ENCODE measurements at places on chromosomes 6 and 20.

GRCh38 chr20:41125530-41126457 is 11.5 kb upstream of the PLCG1 start:
- no peak for DNase-seq

DNA sequence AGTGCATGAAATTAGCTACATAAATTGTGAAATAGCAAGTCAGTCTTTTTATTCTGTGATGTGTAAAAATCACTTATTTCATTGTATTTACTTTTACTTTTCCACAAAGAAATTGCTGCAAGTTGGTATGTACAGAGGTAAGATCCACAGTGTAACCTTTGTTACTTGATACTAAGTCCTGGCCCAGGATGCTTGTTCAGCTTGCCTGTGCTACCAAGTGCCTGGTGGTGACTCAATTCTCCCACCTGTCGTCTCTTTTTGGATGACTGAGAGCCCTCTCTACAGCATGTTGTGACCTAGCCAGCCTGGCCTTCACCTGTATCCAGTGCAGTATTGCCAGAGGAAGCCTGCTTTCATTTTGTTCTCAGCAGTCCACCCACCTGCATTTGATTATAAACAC is 54.9 kb downstream of the ANKRD6 start:
- DNase-seq: no peak

- DNase-seq: no peak
Observed at GRCh38 chr6:24922170-24922569, 13.6 kb downstream of the RIPOR2 start.

GRCh38 chr6:47308198-47308517 is 1.5 kb downstream of the TNFRSF21 start:
- DNase-seq: no peak

- DNase-seq: no peak
Observed at GRCh38 chr20:54353292-54353691, 122.1 kb upstream of the DOK5 start.

- DNase-seq: no peak
Observed at GRCh38 chr20:31972471-31973021, 4.6 kb downstream of the XKR7 start.

DNA sequence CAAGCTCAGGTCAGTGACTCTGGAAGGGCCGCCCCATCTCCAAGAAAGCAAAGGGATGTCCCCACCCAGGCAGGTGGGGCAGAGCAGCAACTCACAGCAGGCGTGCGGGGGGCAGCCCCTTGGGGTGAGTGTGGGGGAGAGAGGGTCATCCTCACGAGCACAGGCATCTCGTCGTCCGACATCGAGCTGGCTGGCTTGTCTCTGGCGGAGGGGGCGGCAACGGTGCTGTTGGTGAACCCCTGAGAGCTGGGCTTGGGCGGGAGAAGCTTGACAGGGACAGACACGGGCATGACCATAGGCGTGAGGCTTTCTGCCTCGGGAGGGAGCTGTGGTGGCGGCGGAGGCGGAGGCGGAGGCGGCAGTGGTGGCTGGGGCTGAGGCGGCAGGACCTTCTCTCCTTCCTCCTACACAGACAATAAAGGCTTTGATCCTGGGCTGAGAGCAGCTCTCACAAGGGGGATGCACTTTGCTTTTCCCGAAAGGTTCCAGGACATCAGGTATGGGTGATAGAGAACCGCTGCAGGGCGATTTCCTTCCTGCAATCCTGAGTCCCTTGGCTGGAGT is 45.6 kb upstream of the MRPS10 start:
- no peak for DNase-seq

DNA sequence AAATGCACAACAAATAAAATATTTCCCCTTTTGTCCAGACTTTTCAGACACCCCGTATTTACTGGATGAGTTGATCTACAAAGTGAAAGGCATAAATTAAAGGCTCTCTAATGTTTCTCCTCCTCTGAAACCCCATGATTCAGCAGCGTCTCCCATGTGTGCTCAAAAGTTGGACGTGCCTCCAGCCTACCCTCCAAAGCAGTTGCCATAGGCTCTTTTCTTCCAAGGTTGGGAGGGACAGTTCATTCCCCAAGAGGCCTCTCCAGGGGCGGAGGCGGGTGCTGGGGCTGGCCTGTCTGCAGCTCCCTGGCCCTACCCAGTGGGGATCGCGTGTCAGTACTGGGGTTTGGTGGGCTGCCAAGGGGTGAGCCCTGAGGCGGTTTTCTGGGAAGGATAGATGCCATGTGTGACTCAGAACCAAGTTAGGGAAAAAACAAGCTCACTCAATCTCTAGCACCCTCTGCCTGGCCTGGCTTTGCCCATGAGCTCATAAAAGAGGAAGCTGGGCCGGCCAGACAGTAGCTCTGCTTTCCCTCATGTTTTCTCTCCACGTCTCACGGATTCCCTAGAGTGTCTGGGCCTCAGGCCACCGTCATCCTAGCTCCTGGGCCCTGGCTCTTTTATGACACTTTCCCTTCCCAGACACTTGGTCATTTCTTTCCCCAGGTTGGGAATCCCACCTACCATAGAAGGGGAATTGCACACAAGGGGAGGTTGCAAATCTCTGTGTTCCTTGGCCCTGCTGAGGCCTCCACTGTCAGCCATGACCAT is 8.0 kb upstream of the IER3 start:
- no peak for DNase-seq

- no peak for DNase-seq
Observed at GRCh38 chr20:2524709-2525506, 11.5 kb upstream of the TMC2 start.

DNA sequence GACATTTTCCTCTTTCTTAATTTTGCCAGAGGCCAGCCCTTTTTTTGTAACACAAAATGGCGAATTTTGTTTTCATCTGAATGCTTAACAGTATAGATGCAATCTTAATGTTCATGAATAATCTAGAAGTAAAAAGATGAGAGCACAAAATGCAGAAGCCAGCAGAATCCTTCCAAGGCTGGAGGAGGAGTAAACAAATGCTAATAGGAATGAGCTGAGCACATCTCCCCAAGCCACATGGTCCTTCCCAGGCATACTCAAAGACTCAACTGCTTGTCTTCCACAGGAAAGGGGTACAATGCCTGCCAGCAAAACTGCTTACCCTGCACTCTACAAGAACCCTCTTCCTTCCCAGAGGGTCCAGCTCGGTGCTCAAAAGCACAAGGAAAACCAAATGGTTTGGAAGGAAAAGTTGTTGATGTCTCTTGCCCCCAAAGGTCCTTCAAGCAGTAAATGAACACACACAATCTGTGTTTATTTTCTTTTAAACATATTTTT is 155.1 kb downstream of the MOXD1 start:
- no peak for DNase-seq

GRCh38 chr20:21312813-21313474 is 9.8 kb downstream of the XRN2 start:
- DNase-seq: no peak

DNA sequence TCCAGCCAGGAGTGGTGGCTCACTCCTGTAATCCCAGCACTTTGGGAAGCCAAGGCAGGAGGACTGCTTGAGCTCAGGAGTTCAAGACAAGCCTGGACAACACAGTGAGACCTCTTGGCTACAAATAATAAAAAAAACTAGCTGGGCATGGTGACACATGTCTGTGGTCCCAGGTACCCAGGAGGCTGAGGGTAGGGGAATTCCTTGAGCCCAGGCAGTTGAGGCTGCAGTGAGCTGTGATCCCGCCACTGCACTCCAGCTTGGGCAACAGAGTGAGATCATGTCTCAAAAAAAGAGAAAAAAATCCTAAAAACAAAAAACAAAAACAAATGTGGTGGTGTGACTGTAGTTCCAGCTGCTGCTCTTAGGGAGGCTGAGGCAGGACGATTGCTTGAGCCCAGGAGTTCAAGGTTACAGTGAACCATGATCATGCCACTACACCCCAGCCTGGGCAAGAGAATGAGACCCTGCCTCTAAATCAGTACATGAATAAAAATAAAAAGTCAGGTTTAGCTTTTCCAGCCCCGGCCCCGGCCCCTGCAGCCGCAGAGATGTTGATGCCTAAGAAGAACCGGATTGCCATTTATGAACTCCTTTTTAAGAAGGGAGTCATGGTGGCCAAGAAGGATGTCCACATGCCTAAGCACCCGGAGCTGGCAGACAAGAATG is 13.5 kb upstream of the SNRPC start:
- no peak for DNase-seq

DNA sequence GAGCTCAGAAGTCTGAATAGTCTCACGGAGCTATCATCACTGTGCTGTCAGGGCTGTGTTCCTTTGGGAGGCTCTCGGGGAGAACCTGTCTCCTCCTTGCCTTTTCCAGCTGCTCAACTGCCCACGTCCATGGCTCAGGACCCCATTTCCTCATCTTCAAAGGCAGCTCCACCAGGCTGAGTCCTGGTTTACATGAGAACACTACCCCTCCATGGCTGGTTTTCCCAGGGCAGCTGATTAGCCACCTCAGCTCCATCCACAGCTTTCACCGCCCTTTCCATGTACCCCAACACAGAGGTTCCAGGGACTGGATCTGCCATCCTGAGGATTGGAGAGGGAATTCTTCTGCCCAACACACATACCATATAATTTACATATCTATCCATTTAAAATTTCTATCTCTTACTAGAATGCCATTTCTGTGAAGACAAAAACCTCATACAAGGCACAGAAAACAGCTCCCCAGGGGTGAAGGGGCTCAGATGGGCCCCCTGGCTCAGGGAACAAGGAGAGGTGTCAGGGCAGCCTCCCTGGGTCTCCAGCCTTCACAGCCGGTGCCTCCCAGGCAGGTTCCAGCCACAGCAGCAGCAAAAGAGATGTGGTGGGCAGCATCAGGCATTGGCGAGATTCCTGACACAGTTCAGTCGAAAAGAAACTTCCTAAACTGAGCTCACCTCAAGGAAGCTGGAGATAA is 2.2 kb upstream of the RAET1E start:
- no peak for DNase-seq

DNA sequence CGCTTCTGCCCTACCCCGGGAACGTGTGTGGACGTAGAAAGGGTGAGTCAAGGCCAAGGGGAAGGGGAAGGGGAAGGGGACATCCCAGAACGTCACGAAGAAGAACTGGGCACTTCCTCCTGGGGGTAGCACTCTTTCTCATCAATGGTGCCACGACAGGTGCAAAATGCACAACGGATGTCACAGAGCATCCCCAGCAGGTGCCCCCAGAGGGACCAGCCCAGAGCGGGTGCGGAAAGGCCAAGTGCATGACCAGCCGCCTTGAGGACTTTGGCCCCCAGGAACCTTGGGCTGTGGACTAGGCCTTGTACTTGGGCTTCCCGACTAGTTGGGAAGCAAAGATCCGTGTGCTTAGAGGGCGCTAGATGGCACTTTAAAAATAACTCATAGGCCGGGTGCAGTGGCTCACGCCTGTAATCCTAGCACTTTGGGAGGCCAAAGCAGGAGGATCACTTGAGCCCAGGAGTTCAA is 12.1 kb upstream of the SRC start:
- no peak for DNase-seq

DNA sequence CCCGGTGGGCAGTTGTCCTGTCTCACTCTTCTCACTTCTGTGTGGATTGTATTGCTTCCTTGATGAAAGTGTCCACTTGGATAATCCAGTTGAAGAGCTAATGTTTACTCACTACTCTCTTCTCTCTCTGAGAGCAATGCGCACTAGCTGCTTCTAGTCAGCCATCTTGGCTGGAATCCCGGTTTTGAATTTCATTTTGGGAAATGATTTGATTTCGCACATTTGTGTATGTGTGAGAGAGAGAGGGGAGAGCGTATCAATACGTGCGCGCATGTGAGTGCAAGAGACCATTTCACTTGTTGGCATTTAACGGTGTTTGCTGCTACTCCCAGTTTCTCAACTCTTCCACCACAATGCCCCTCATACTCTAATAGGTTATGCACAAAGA is 67.8 kb downstream of the KLHL32 start:
- no peak for DNase-seq

- no peak for DNase-seq
Observed at GRCh38 chr6:168711049-168711640, 270.2 kb downstream of the SMOC2 start.

DNA sequence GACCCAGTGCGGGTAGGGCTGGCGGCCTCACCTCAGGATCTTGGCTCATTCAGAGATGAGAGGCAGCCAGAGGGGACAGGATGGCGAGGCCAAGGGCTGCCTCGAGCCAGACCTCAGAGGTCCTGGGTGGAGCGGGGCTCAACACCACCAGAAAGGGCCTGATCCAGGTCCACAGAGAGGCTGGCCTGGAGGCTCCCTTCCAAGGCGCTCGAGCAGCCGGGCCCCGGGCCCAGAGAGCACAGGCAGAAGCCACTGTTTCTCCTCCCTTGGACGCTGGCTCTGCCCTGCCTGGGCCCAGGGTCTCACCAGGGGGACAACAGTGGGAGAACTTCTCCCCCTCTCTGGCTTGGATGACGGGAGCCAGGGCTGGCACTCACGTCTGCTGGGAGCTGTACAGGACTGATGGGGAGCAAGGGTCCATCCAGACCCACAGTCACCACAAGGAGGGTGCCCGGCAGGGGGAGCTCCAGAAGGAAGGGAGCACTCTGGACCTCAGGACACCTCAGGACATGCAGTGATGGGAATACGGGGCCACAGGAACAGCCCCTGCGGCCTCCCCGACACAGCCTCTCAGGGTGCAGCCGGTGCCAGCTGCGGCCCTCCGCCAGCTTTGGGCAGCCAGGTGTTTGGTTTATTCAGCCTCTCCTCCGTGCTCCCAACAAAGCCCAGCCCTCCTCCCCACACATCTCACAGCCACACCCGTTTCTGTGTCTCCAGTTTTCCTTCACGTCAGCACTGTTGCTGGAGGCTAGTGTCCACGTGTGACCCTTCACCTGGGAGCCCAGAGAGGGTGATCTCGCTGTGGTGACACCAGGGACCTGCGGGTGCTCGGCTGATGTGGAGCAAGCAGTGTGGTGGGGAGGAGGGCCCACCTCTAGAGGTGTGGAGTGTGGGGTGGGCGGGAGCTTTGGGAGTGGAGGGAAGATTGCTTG is 8.7 kb downstream of the RPS21 start:
- DNase-seq: no peak

DNA sequence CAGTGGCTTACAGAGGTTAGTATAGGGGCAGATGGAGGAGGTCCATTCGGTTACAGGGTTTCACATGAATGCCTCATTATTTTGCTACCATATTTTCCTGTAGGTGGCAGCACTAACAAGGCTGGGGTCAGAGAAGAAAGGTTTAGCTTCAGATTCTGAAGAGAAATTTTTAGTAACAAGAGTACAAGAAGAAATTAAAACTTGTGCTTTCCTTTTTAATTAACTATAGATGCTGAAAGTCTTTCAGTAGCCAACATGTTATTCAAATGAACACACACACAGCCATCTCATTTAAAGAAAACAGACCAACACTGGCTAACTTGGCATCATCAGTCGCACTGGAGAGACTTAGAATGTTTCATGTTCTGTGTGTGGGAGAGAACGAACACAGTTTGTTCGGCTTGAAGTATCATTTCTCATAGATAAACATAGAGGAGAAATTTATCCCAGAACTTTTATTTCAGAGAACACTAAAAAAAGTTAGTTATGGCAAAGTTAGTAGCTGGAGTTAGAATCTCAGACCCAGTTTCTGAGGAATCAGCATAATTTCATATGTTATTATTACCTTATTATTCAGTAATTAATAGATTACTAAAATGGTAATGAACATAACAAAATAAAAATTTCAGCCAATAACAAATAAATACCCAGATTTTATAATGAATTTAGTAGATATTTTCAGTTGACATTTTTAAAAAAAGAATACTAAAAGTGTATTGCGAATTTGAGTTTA is 314.0 kb upstream of the RSPO3 start:
- DNase-seq: no peak

Data from stimulated activated CD4-positive, alpha-beta T cell treated with anti-CD3 and anti-CD28 coated beads, TNF-alpha, amount 100 ng/mL, for 48 hours (primary cell).